ENCODE measurements at places on chromosomes 7 and 10.

DNA sequence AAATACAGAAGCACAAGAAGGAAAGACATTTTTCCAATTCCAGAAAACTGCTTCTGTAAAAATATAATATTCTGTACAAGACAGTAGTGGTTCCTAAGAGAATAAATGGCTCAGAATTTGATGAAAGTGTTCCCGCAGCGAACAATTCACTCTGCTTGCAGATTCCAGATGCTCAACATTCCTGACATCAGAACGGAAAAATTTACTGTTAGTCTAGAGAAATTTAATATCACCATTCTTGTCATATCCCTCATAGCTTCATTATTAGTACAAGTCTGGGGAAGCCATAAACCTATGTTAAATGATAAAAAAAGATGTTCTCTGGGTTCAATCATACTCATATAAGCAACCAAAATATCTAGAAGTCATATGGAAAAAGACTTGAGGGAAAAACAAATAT lies 83.6 kb downstream of the MPP7 start:
- H3K4me1 ChIP-seq: no peaks in the 10 kb centered on the region
- no peak overlapping the region for H3K4me3 ChIP-seq
- H3K27me3 ChIP-seq: no peaks in the 10 kb centered on the region

DNA sequence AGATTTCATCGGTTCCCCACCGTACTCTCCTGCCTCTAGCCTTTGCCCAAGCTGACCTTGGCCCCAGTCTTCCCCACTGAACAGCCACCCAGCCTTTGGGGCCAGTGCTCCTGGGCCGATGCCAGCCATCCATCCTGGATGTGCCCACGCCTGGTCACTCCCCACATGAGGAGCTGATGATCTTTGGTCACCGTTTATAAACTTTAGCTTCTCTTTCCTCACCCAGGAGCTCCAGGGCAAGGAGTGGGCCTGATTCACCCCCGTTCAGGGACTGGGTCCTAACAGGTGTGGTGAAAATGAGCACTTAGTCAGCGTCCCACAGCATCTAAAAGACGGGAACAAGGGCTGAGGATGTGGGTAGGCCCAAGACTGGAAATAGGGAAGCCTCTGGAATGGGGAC lies 22.9 kb downstream of the GTF2IRD1 start:
- no peak overlapping the region for H3K4me3 ChIP-seq
- no peak overlapping the region for H3K27ac ChIP-seq
- H3K4me1 ChIP-seq: peaks cover 3% of the 10 kb centered on the region
- H3K36me3 ChIP-seq: no peaks in the 10 kb centered on the region

- H3K27me3 ChIP-seq: no peaks in the 10 kb centered on the region
- H3K27ac ChIP-seq: peak overlapping the region; percentile 97
- no peaks in the 10 kb centered on the region for H3K4me1 ChIP-seq
These were observed 134.5 kb downstream of the NRBF2 start for GRCh38 chr10:63267414-63268148.

- H3K27ac ChIP-seq: no peak overlapping the region
- peaks cover 2% of the 10 kb centered on the region for H3K4me1 ChIP-seq
- no peak overlapping the region for H3K4me3 ChIP-seq
- DNase-seq: peak; percentile 48
These were observed 21.6 kb upstream of the ATE1 start for GRCh38 chr10:121949451-121949850.

DNA sequence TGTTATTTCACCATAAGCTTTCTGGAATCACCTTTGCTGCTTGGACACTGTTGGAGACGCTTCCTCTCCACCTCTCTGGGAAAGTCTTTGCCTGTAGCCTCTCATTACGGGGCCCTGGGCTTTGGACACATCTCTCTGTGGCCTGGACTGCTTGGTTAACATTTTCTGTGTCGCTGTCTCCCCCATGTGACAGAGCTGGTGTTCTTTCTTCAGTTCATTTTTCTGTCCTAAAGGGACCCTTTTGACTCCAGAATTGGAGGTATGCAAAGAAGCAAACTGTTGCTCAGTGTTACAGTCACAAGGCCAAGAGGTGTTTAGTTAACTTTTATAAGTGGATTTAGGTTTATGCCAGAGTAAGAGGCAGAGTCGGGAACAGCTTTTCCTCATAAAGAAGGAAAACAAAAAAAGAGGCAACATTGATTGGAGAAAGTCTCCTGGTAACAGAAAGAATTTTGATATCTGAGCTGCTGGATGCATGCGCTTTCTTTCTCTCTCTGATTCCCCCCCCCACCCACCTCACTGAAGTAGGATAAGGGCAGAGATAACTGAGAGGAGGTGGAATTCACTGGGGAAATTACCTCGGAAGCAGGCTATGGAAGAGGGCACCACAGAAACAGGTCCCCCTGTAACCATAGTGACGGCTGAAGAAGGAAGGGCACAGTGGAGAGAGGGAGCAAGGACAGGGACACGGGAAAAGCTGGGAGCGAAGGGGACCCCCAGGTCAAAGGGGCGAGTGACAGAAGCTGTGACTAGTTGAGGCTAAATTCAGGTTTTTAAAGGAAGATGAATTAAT lies 57.8 kb downstream of the LGI1 start:
- H3K4me3 ChIP-seq: no peak overlapping the region
- no peak overlapping the region for H3K27ac ChIP-seq
- no peaks in the 10 kb centered on the region for H3K27me3 ChIP-seq
- no peak for DNase-seq
- peaks cover 5% of the 10 kb centered on the region for H3K4me1 ChIP-seq
- no peaks in the 10 kb centered on the region for H3K36me3 ChIP-seq

DNA sequence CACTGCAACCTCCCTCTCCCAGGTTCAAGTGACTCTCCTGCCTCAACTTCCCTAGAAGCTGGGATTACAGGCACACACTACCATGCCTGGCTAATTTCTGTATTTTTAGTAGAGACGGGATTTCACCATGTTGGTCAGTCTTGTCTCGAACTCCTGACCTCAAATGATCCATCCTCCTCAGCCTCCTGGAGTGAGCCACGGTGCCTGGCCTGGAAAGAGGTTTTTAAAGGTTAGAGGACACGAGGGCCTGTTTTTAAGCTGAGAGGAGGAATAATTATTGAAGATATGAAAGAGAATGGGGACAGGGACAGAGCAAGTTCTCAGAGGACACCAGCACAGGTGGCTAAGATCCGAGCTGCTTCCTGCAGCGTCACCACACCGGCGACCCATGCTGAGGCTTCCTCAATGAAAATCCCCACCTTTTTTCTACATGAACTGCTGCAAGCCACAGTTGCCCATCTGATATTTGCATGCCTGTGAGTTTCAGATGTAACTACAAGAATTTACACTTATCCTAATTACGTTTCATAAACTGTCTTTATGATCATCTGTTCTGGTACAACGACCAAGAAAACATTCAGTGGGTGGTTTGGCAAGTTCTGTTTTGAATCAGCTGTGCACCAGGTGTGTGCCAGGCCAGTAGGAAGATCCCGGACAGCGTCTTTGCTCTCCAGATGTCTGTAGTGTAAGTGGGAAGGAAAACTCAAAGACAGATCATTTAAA lies 76.0 kb downstream of the HIP1 start:
- H3K36me3 ChIP-seq: no peaks in the 10 kb centered on the region
- no peak overlapping the region for H3K4me3 ChIP-seq
- H3K27me3 ChIP-seq: no peaks in the 10 kb centered on the region
- peak overlapping the region; percentile 48 for H3K27ac ChIP-seq

GRCh38 chr7:107712025-107712424 lies 31.9 kb upstream of the CBLL1 start:
- no peak overlapping the region for H3K4me3 ChIP-seq
- H3K36me3 ChIP-seq: no peaks in the 10 kb centered on the region
- no peaks in the 10 kb centered on the region for H3K4me1 ChIP-seq
- no peak for DNase-seq
- no peak overlapping the region for H3K27ac ChIP-seq
- H3K27me3 ChIP-seq: no peaks in the 10 kb centered on the region

- no peaks in the 10 kb centered on the region for H3K27me3 ChIP-seq
- DNase-seq: peak; percentile 52
- H3K4me1 ChIP-seq: no peaks in the 10 kb centered on the region
- no peak overlapping the region for H3K4me3 ChIP-seq
- H3K27ac ChIP-seq: peak overlapping the region; percentile 5
These were observed 12.9 kb downstream of the MYOZ1 start for GRCh38 chr10:73628405-73628804.

All from small intestine (tissue), 16 donors.